ENCODE measurements at places on chromosomes 3 and 15.

DNA sequence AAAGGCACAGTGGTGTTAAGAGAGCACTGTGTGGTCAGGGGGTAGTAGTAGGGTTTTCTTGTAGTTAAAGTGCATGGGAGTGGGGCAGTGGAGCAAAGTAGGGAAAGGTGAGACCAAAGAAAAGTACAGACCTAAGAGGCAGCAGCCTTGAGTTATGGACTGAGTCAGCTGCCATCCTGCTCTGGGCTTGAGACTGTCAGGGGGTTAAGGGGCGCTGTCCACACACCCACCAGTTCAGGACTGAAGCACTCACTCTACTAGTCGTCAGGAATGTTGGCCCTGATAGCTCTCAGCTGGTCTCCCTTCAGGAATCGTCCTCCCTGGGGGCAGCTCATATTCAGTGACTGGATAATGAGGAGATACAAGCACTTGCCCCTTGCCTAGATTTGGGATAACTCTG, 7.9 kb downstream of the CCR4 start:
- no peak for DNase-seq

- no peak for DNase-seq
Observed at GRCh38 chr3:59027607-59028006, 22.2 kb downstream of the CFAP20DC start.

- DNase-seq: no peak
Observed at GRCh38 chr15:65377105-65377975, 462 bp downstream of the IGDCC3 start.

GRCh38 chr3:169467751-169468150, 195.8 kb downstream of the MECOM start:
- no peak for DNase-seq

DNA sequence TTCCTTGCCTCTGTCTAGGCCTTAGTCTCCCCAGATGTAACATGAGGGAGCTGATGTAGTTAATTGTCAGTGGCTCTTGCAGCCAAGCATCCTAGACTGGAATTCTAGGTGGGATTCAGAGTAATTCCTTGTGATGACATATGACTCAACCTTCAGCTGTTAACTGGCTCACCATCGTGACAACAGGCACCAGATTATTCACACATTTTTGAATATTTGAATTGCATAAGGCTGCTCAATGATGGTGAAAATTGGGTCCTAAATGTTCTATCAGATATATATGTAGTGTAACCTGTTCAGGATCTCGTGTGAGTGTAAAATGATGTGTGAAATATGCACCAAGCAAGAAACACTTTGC, 405.1 kb downstream of the LPP start:
- no peak for DNase-seq

Data from ascending aorta (tissue), 2 donors.